Uterine smooth muscle cell (primary cell): ENCODE measurements at places on chromosomes 1 and 21. TPM values are rescaled to one million over a fixed set of nuclear protein-coding genes. Genes with fewer than 3 reads are reported as not detected.

MTARC2 gene
- total RNA-seq: 1.5 and 2.7 TPM in 2 replicates

LEPR gene
- 9.3 and 20.6 TPM in 2 replicates for total RNA-seq

ELAVL4 gene
- total RNA-seq: not detected in 2 replicates

IKBKE gene
- 11.4 and 14.3 TPM in 2 replicates for total RNA-seq

TESK2 gene
- total RNA-seq: 0.77 and 1.4 TPM in 2 replicates

TRIM63 gene
- 0.11 and 0.25 TPM in 2 replicates for total RNA-seq

LMO4 gene
- total RNA-seq: 87.4 and 103 TPM in 2 replicates

CRNN gene
- not detected in 2 replicates for total RNA-seq

FAM163A gene
- not detected in 2 replicates for total RNA-seq

MEGF6 gene
- total RNA-seq: 0.77 and 2.5 TPM in 2 replicates

SEMA4A gene
- 0.66 and 1.2 TPM in 2 replicates for total RNA-seq

TOMM20 gene
- total RNA-seq: 94.8 and 102 TPM in 2 replicates

FUCA1 gene
- 4.3 and 11.1 TPM in 2 replicates for total RNA-seq

LIN28A gene
- not detected in 2 replicates for total RNA-seq

TNNT2 gene
- total RNA-seq: 0.11 TPM in 1 of 2 replicates, not detected in the other

BEND5 gene
- 0.25 TPM in 1 of 2 replicates, not detected in the other for total RNA-seq

IL19 gene
- total RNA-seq: not detected in 2 replicates

RXFP4 gene
- 0.11 and 0.12 TPM in 2 replicates for total RNA-seq

OMA1 gene
- 15.9 and 30.4 TPM in 2 replicates for total RNA-seq

GBP7 gene
- 0.12 TPM in 1 of 2 replicates, not detected in the other for total RNA-seq

SLC5A9 gene
- not detected in 2 replicates for total RNA-seq

PEA15 gene
- total RNA-seq: 69.9 and 81.6 TPM in 2 replicates

GJA9 gene
- 0.11 and 0.12 TPM in 2 replicates for total RNA-seq

OR2L2 gene
- under 0.01 TPM in 1 of 2 replicates, not detected in the other for total RNA-seq

RAB7B gene
- 4.6 and 6.3 TPM in 2 replicates for total RNA-seq

SPATA21 gene
- total RNA-seq: not detected in 2 replicates

INPP5B gene
- 29.7 and 33.0 TPM in 2 replicates for total RNA-seq
